ENCODE measurements at places on chromosomes 11 and 22.

- no peak for DNase-seq
Observed at GRCh38 chr11:20964985-20965384, 295.6 kb downstream of the NELL1 start.

DNA sequence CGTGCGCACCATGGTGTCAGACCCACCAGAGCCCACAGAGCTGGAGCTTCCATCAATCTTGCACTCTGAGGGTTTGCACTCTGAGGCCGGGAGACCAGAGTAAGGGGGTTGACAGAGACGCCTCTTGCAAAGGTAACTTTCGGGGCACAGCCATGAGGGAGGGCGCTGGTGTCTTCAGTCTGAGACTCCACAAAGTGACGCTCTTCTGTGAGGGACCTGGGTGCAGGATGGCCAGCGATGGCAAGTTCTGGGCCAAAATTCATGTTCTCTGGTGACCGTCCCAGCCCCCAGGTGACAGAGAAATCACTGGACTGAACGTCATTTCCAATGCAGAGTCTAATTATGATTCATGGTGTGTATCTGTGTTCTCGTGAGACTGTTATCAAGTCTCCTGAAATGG is 1395.2 kb downstream of the TBC1D22A start:
- no peak for DNase-seq

GRCh38 chr11:6655790-6656583 is at the start of gene DCHS1:
Gene DCHS1 (minus strand): TSS chr11:6655809. CDS start chr11:6641613, 14,196 bp downstream.
- no peak for DNase-seq

DNA sequence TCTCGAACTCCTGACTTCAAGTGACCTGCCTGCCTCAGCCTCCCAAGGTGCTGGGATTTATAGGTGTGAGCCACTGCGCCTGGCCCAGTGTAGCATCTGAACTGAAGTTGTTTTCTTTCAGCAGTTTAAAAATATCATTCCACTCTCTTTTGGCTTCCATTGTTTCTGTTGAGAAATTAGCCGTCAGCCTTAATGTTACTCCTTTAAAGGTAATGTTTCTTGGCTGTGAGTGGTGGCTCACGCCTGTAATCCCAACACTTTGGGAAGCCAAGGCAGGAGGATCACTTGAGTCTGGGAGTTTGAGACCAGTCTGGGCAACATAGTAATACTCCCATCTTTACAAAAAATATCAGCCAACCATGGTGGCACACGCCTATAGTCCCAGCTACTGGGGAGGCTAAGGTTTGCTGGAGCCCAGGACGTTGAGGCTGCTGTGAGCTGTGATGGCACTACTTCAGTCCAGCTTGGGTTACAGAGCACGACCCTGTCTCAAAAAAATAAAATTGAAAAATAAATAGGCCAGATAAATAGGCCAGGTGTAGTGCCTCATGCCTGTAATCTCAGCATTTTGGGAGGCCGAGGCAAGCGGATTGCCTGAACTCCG is 25.9 kb downstream of the MCAM start:
- no peak for DNase-seq

DNA sequence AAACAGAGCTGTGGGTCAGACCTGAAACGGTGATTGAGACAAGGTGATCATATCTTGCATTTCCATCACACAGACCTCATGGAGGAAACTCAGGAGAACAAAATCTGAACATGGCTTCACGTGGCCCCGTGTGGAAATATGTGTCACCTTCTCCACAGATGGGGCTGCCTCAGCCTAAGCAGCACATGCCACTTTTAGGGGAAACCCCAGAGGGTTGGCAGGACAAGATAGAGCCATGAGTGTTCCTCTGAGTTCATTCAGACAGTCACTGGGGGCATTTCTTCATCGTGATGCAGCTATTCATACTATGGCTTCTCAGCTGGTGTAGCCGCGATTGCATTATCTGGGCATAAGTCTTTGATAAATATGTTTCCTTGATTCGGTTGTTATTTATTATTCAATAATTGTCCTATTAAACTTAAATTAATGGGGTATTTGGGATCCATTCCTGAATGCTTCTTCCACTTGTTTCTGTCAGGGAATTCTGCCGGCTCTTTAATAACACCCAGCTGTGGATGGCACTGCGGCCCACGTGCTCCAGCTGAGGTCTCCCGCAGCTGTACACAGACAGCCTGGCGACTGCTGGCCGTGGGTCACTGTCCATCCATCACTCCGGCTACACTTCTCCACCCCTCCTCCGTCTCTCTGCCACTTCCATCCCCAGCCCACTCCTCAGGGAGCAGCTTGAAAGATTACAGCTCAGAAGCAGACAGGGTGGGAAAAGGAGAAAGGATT is 485.1 kb downstream of the OPCML start:
- DNase-seq, result no peak

DNA sequence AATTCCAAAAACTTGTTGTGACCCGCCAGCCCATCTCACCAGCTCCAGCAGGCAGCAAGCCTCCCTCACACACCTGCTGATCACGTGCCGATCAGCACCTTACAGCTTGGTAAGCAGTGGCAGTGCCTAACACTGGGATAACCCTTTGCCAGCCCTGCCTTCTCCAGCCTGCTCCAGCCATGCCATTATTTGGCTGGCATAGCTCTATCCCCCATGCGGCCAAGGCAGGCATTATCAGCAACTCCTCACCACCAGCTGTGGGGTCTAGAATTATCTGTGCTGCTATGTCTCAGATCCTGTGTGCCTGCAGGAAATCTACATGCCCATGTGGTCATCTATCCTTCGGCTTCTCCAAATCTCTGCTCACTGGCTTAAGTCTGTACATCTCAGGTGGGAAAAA is 215.0 kb downstream of the ST3GAL4 start:
- no peak for DNase-seq

DNA sequence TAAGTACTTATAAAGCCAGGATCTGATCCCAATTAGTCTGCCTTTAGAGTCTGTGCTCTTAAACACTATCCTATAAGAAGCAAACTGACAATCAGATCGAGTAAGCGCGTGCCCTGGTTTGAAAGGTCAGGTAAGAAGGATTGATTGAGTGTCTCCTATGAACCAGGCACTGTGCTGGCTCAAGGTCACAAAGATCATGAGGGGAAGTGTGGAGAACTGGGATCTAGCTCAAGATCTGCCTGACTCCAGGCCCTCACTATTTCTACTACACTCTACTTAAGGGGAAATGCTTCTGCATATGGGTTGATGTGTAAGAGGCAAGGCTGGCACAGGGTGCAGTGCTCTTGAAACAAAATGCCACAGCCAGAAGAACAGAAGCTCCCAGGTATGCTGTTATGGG is 77.0 kb downstream of the ME3 start:
- DNase-seq, result no peak

- DNase-seq, result peak; percentile 18
Observed at GRCh38 chr22:46367707-46368191, 32.2 kb downstream of the TRMU start.

DNA sequence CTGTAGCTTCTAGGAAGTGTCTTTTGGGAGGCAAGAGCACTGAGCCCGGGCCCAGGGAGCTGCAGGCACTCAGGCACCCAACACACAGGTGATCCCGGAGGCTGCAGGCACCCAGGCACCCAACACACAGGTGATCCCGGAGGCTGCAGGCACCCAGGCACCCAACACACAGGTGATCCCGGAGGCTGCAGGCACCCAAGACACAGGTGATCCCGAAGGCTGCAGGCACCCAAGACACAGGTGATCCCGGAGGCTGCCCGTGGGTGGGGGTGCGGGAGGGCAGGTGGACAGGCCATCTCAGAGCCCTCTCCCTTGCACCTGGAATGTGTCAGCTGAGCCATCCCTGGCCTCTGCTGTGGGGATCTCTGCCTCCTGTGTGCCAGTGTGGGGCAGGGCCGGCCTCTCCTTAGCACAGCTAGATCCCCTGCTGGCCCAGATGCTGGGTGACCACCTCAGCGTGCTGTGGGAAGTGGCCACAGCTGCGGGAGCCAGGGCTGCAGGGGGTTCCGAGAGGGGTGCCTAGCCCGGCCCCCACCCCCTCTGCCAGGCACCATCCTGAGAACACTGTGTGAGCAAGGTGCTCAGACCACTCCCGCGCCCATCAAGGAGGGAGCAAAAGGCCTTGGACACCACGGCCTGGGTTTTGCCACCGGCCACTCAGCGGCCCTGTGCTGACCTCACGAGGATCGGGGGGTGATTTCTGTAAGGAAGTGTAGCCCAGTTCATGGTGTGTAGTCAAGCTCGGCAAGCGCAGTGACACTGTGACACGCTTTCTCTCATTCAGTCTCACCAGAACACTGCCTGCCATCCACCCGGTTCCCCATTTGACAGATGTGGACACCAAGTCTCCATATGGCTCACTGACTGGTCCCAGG is 14.2 kb downstream of the MRGPRG start:
- no peak for DNase-seq

DNA sequence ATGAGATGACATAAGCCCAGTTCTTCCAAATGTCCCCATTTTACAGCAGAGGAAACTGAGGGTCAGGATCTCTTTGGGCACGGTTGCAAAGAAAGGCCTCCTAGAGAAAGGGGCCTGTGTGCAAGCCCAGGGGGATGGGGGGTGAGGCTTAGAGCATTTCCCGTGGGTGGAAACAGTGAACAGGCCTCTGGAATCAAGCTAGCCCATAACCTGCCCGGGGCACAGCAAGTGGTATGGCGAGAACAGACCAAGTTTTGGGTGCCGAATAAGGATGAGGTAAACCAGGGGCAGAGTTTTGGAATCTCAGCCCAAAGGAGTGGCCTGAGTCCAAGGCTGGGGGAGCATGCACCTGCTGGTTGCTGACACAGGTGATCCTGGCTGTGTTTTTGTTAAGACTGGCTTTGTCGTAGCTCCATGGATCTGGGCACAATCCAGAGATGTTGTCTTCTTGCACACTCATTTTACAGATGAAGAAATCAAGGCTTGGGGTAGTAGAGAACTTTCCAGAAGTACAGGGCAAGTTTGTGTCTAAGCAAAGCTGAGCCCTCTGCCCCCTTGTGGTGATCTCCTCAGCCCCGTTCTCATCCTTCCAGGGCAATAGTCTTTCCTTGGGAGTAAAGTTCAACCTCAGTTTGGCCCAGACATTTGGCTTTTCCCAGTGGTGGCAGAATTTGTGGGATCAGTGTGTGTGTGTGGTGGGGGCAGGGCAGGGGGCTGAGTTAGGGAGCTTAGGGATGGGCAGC is 53.5 kb upstream of the MYEOV start:
- DNase-seq, result no peak

GRCh38 chr11:133821776-133822175 is 23.5 kb downstream of the SPATA19 start:
- DNase-seq, result peak; percentile 21

DNA sequence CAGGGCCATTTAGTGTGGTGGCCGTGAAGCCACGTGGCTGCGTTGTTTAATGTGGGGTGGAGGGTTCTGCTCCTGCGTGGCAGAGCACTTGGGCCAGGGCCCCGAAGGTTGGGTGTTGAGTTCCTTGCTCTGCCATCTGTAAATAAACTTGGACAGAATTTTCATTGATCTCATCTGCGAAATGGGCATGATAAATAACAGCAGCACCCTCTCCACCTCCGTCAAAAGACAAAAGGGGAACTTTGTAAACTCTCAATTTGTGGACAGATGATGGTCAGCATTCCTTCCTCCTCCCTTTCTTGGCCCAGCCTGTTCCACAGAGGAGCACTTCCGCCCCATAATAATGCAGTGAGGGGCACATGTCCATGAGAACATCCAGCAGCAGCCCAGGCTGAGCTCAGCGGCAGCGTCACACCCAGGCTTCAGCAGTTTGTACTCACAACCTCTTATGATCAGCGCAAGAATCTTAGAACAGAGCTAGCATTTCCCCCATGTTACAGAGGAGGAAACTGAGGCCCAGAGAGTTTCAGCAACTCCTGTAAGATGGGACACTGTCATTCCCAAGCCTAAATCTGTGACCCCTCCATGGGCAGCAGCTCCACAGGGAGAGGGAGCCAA is 874.5 kb downstream of the BRD1 start:
- DNase-seq, result no peak

Measured in GM12864 (cell line).